ENCODE measurements at places on chromosomes 3 and 15.
A peak's percentile ranks its signal among the peaks of the same experiment; 100 is the strongest.

GRCh38 chr3:134371542-134372324, 2.5 kb downstream of the AMOTL2 start:
- no peak for DNase-seq

GRCh38 chr3:73727854-73728253, 103.1 kb upstream of the PDZRN3 start:
- no peak for DNase-seq

DNA sequence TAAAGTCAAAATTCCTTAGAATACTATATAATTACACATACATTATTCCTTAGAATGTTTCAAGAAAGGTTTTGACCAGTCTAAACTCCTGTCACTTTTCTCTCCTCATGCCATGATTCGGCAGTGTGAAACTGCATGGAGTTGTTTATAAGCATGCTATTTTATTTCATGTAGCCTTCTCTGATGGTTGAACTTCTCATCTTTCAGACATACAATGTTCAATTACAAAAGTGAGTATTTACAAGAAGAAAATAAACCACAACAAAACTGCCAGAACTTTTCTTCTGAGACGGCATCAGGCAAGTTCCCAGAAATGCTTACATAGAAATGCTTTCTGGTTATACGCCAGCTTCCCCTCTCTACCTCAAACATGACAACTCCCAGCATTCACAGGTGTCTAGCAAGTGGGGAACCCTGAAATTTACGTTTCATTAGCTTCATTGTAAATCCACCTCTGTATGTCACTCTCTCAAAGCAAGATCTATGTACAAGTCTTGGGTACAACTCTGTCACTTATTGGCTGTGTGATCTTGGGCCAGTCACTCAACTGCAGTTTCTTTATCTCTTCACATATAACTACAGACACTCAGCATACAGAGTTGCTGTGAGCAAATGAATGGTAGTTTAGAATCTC, 42.7 kb downstream of the HDGFL3 start:
- no peak for DNase-seq

DNA sequence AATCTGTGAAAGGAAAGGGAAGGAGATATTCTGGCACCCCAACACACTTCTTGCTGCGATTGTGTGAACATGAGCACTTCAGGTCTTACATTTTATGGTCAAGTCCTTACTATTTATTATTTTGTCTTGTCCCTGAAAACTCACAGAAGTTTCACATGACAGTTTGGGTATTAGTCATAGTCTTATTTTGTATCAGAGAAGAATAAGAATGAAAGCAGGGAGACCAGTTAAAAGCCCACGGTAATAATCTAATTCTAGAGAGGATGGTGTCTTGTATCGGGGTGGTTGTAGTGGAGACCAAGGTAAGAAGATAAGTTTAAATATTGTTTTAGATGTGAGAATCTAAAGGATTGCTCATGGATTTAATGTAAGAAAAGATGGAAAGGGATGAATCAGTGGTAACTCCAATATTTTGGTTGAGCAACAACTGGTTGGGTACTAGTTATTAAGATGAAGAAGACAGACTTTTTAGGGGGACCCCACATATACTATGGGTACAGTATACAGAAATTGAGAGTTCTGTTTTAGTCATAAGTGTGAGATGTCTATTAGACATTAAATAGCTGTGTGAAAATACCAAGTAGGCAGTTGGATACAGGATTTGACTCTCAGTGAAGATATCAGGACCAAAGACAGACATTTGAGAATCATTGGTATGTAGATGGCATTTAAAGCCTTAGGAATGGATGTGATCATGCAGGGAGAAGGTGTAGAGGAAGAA, 227.6 kb downstream of the MFSD1 start:
- DNase-seq: no peak

- DNase-seq: no peak
Observed at GRCh38 chr15:33438396-33438795, 127.6 kb downstream of the RYR3 start.

DNA sequence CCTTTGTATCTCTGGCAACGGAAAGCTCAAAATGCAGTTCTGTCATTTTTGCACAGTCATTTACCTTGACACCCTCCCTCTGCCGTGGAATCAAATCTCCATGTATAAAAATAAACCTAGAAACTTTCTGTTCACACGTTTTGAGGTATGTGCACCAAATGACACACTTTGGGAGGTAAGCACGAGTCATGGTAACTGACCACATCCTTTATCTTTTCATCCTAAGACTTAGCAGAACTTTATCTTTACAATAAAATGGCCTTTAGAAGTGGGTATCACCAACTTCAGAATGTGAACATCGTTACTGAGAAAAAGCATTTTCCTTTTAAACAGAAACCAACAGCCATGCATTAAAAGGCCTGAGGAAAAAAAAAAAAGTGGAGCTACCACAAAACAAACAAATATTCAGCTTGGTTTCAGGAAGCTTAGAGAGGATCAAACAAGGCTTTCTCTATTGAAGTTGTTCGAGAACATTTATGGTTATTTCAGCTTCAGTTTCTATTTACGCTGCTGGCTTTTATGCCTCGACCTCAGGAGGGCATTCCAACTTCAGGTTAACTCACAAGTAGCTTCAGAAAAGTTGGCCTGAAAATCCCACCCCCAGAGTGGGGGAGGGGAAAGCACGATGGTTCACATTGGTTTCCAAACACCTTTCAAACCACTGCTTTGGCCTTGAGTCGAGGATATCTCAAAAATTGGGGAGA, 171.1 kb upstream of the ICE2 start:
- peak; percentile 1 for DNase-seq

- no peak for DNase-seq
Observed at GRCh38 chr15:87935583-87935982, 321.0 kb downstream of the NTRK3 start.

DNA sequence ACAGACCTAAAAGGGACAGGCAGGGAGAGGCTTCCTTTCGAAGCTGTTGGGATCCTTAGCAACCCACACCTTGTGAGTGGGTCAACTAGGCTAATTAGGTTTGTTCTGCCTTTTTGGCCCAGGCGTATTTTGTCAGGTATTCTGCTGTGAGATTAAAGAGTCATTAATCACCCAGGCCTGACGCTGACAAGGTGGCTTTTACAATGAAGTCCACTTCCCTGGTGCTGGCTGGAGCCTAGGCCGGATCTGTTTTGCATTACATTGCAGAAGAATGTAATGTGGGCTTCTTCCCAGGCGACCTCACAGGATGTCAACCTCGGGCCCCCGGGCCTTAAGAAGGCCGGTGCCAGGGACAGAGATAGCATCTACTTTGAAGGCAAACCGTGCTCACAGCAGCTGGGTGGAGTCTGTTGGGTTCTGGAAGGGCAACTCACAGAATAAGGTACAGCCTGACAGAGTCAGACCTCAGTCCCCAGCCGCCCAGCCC, 76.9 kb downstream of the HES1 start:
- no peak for DNase-seq

Data from DMS79 (cell line).